Hematopoietic multipotent progenitor cell treated with erythropoietin and hydrocortisone succinate and interleukin-3 and kit ligand, for 8 days (in vitro differentiated cells): ENCODE measurements at places on chromosomes 2 and 18.
A peak's percentile ranks its signal among the peaks of the same experiment; 100 is the strongest.

DNA sequence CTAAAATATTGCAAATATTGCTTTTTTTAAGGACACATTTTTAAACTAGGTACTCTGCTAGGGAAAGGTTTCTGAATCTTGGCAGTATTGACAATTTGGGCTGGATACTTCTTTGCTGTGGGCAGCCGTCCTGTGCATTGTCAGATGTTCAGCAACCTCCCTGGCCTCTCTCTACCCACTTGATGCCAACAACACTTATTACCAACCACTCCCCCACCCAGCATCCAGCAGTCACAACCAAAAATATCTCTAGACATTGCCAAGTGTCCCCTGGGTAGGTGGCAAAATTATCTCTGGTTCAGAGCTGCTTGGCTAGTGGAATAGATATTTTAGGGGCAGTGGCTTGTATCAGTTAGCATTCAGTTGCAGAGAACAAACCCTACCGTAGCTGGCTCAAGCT is 114.3 kb upstream of the PNPT1 start:
- no peak for DNase-seq

DNA sequence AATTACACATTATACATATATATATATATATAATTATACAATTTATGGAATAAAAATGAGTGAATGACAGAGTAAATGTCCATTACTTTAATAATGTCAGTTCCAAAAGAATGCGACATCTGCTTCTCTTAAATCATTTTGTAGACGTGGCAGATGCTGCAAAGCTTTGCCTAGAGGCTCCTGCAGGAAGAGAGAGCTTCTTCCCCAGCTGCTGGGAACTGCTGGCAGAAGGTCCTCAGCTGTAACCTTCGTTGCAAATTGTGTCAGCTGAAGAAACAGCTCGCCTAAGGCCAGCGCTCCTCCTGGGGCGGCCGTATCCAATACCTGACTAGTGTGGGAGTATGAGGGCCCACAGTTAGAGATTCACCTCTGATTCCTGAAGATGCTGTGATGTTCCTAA is 9.6 kb upstream of the THNSL2 start:
- DNase-seq: no peak

- DNase-seq: no peak
These were observed 180.0 kb downstream of the NRXN1 start for GRCh38 chr2:50851886-50852285.

- DNase-seq: no peak
These were observed 3.3 kb upstream of the GALNT14 start for GRCh38 chr2:31141443-31142085.

DNA sequence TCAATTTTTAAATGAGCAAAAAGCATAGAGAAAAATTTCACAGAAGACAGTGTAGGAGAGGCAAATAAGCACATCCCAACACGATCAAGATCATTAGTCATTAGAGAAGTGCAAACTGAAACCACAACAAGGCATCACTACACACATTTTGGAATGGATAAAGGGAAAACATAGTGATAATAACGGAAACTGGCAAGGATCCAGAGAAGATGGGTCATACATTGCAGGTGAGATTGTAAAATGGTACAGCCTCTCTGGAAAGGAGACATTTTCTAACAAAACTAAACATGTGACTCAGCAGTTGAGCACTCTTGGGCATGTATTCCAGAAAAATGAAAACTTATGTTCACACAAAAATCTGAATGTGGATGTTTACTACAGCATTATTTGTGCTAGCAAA is 98.3 kb upstream of the TMEM17 start:
- DNase-seq: peak; percentile 43

DNA sequence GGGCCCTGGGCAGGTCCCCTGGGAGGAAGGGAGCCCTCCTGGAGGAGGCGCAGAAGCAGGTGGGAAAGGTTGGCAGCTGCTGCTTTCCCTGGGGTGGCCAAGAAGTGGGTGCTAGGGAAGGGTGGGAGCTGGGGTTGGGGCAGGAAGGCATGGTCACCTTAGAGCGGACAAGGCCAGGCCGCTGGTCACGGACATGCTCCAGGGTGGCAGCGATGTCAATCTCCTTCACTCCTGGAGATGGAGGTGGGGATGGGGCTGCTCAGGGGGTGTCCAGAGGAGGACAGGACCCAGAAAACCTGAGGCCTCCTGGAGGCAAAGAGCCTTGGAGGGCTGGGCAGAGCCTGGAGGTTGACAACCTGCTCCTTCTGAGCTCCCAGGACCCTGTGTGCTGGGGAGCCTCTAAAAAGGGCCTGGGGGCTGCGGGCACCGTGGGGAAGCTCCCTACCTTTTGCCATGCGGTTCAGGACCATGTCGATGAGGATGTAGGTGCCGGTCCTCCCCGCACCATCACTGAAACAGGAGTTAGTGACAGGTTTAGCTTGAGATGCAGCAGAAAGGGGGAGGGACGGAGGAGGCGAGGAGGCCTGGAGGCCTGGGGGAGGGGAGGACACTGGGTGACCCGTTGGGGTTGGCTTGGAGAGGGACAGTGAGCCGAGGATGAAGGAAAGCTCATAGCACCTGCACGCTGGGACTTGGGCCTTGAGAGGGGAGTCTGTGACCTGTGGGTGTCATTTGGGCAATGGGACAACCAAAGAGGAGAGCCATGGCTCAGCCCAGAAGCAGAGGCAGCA is 11.4 kb downstream of the DNAJB2 start:
- DNase-seq: no peak

DNA sequence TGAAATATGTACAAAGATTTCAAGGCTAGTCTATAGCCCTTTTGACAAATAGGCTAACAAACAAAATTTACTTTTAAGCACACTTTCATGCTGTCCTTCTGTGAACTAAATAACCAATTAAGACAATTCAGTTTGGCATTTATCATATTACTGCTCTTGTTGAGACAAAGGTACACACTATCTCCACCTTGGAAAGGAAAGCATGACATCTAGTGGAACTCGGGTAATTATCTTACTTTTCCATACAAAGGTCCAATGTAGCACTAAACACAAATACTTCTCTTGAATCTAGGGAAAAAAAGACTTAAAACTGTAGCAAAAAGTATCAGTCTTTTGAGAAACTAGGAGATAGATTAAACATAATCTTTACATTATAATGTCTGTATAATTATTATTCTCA is 125.0 kb upstream of the CD226 start:
- DNase-seq: peak; percentile 50

DNA sequence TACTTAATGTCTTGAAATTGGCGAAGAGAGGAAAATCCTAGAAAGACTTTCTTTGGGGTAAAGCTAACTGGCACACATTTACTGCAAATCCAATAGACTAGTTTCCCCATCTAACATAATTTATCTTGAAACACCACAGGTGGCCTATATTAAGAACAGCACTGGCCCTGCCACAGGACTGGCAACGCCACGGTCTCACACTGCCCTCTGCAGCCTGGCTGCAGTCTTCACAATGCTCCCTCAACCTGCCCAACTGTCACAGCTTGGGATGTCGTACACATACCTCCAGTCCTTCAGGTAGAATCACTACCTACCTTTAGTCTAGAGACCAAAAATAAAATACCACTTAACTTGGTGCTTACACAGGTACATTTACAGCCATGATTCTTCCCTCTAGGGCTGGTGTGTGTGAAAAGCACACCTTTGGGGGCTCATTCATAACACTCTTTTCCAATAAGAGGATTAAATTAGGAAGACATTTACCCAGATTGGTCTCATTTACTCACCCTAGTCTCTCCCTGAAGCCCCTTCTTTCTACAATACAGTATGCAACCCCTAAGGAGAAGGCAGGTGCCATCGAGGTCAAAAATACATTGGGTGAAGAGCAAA is 222.2 kb downstream of the C1D start:
- DNase-seq: peak; percentile 53
